Glutamatergic neuron (in vitro differentiated cells): ENCODE measurements at places on chromosomes 1 and 21. TPM values are rescaled to one million over a fixed set of nuclear protein-coding genes. Genes with fewer than 3 reads are reported as not detected.

Gene SHE
- total RNA-seq, result 0.07 TPM

Gene KRTAP13-2
- total RNA-seq, result not detected

Gene FAM72D
- 0.61 TPM for total RNA-seq

GRCh38 chr1:52825868-52826267 is 16.7 kb upstream of the ZYG11A start:
- no peak for DNase-seq

GRCh38 chr1:62250126-62250726 is 55.6 kb downstream of the L1TD1 start:
- no peak for DNase-seq
